ENCODE measurements at places on chromosomes 11 and 22.
A peak's percentile ranks its signal among the peaks of the same experiment; 100 is the strongest.

GRCh38 chr11:113991170-113991569 lies 16.3 kb downstream of the HTR3A start:
- no peaks in the 10 kb centered on the region for H3K4me1 ChIP-seq
- DNase-seq = peak; percentile 47
- H3K27ac ChIP-seq = no peak overlapping the region

DNA sequence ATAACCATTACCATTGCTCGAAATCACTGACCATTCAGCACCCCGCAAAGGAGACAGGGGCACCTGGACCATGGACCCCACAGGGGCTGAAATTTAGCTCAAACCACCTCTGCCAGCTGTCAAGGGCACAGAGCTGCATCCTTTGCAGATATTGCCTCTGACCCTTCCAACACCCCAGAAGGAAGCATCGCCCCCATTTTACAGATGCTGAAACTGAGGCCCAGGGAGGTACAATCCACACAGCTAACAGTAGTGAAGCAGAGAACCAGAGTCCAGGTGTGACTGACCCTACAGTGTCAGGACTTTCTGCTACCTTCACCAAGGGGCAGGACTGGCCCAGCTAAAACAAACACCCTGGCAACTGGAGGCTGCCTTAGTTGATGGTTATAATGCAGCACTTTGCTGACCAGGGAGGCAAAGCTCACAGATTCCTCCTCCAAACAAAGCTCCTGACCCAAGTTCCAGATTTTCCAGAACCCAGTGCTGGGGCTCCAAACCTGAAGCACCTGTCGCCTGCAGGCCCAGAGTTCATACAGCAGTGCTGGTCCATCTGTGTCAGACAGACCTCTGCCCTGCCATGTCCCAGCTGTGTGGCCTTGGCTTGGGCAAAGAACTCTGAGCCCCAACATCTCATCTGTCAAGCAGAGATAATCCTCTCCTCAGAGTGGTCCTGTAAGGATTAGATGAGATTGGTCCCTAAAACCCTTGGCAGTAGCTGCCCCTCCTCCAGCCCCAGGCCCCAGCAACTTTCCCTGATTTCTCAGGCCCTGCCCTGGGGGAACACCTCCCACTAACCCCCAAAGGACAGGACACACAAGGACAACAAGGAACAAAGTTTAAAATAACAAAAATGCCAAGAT lies 15.2 kb upstream of the ARAP1 start:
- H3K27ac ChIP-seq = no peak overlapping the region
- no peaks in the 10 kb centered on the region for H3K27me3 ChIP-seq
- no peak overlapping the region for H3K4me3 ChIP-seq
- DNase-seq = no peak
- no peaks in the 10 kb centered on the region for H3K36me3 ChIP-seq

DNA sequence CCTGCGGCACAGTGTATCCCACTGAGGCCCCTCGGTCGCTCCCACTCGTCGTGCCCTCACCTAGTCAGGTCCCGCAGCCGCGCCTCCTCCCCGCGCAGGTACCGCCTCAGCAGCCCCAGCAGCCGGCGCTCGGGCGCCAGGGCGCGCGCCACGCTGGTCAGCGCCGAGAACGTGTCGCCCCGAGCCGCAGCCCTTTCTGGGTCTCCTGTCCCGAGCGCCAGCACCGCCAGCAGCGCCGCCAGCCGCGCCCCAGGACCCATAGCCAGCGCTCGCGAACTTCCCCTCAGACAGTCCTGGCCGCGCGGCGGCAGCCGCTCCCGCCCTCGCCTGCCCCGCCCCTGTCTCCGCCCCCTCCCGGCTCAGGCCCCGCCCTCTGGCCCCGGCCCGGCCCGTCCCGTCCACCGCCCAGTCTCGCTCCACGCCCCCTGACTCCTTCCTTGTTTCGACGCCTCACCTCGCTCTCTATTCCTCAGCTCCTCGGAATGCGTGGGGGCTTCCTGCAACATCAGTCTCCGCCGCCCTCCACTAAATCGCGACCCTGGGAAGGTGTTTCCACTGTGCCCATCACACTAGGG lies at the start of gene P4HA3:
Gene P4HA3 (minus strand): TSS at position 289 of the 575 bp plus-strand sequence. CDS start 29 bp downstream, at position 260.
- DNase-seq = peak; percentile 51
- peaks cover 6% of the 10 kb centered on the region for H3K4me1 ChIP-seq
- H3K36me3 ChIP-seq = no peaks in the 10 kb centered on the region
- H3K27me3 ChIP-seq = no peaks in the 10 kb centered on the region

GRCh38 chr11:1888811-1889210 lies 2.9 kb downstream of the PRR33 start:
- no peak overlapping the region for H3K4me3 ChIP-seq
- peaks cover 5% of the 10 kb centered on the region for H3K27me3 ChIP-seq
- H3K27ac ChIP-seq = no peak overlapping the region
- no peak for DNase-seq
- no peaks in the 10 kb centered on the region for H3K36me3 ChIP-seq

DNA sequence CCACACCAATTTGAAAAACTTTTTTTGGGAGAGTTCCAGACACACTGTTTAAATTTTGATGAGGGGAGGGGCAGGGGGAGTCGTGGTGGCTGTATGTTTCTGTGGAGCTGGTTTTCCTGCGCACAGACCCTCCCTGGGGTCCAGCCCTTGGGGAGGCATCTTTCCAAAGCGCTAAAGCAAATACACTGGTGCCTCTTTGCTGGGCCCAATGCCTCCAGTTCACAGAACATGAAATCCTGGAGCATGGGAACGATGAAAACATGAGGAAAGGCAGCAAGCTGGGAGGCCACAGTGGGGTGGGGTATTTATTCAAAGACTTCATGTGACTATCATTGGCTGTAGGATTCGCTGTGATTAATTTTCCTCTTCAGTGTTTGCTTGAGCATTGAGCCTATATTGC lies 135.3 kb downstream of the CCDC34 start:
- H3K36me3 ChIP-seq = no peaks in the 10 kb centered on the region
- no peaks in the 10 kb centered on the region for H3K4me1 ChIP-seq
- DNase-seq = no peak
- no peaks in the 10 kb centered on the region for H3K27me3 ChIP-seq

GRCh38 chr22:20945578-20945934 lies 21.5 kb upstream of the AIFM3 start:
- H3K4me1 ChIP-seq = peaks cover 9% of the 10 kb centered on the region
- peaks cover 2% of the 10 kb centered on the region for H3K36me3 ChIP-seq
- no peak overlapping the region for H3K4me3 ChIP-seq
- H3K27ac ChIP-seq = no peak overlapping the region
- no peaks in the 10 kb centered on the region for H3K27me3 ChIP-seq

GRCh38 chr11:88950975-88951374 lies 114.8 kb downstream of the GRM5 start:
- DNase-seq = no peak
- no peaks in the 10 kb centered on the region for H3K4me1 ChIP-seq
- H3K36me3 ChIP-seq = no peaks in the 10 kb centered on the region

GRCh38 chr11:83004746-83005556 lies 66.7 kb downstream of the RAB30 start:
- H3K27ac ChIP-seq = no peak overlapping the region
- H3K27me3 ChIP-seq = no peaks in the 10 kb centered on the region
- DNase-seq = no peak
- H3K36me3 ChIP-seq = no peaks in the 10 kb centered on the region
- H3K4me1 ChIP-seq = peaks cover 10% of the 10 kb centered on the region

DNA sequence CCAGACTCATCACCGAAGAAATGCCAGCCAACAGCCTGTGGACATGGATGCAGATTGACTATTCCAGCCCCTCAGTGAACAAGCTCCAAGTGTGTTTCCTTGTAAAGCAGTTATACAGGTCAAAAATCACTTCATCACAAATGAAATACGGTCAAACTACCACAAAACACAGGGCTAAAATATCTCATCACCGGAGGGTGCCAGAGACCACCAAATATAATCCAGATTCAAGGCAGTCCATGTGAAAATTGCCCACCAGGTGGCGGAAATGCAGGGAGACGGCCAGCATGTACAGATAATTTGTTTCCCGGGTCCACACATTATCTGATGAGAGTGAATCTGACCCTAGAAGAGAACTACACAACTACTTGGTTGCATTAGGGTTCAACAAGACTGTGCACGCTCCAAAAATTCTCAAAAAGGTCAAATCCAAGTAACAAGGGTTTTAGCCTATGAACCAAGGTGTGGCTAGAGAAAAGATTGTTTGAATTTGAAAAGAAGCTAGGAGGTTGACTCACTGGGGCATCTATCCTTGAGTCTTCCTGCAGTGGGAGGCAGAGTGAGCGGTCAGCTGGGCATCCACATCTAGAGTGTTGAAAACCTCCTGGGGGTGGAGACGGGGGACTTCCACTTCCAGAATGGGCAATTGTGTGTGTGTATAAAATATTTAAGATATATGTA lies 71.7 kb downstream of the IGLL5 start:
- peaks cover 5% of the 10 kb centered on the region for H3K27me3 ChIP-seq
- no peak overlapping the region for H3K27ac ChIP-seq
- H3K4me1 ChIP-seq = no peaks in the 10 kb centered on the region
- H3K36me3 ChIP-seq = no peaks in the 10 kb centered on the region

DNA sequence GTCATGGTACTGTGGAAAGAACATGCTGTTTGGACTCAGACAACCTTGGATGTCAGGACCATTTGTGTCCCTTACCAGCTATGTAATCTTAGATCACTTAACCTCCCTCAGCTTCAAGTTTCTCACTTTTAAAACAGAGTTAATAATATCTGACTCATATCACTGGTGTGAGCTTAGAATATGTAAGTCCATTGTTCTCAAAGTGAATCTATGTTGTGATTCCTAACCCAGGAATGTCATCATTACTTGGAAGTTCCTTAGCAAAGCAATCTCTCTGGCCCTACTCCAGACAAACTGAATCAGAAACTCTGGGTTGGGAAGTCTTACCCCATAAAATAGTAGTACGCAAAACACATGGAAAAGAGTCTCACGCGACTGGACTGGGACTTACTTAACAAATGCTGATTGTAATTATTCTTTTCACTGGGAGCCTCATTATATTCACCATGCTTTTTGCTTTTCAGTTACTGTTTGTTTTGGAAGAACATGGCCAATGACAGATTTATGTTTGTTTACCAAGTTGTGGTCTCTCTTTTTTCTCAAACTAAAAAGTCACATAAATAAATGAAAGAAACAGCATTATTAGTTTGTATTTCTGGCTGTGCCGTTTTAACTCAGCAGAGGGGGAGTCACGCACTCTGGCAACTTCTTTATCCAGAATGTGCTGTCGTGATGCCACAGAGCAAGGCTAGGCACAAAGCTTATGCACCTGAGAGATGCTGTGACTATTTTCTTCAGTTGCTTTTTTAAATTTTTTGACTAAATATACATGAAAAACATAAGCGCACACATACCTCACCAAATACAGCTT lies 217.7 kb upstream of the CTSC start:
- H3K27ac ChIP-seq = peak overlapping the region; percentile 79
- H3K4me3 ChIP-seq = no peak overlapping the region
- no peaks in the 10 kb centered on the region for H3K36me3 ChIP-seq
- DNase-seq = peak; percentile 100
- H3K27me3 ChIP-seq = no peaks in the 10 kb centered on the region

GRCh38 chr11:17985517-17985916 lies 27.3 kb downstream of the SERGEF start:
- no peaks in the 10 kb centered on the region for H3K27me3 ChIP-seq
- peaks cover 5% of the 10 kb centered on the region for H3K4me1 ChIP-seq
- peak overlapping the region; percentile 5 for H3K27ac ChIP-seq
- DNase-seq = peak; percentile 69

GRCh38 chr11:13851691-13852090 lies 110.8 kb upstream of the SPON1 start:
- no peaks in the 10 kb centered on the region for H3K4me1 ChIP-seq
- no peaks in the 10 kb centered on the region for H3K36me3 ChIP-seq
- DNase-seq = no peak
- no peak overlapping the region for H3K27ac ChIP-seq
- no peak overlapping the region for H3K4me3 ChIP-seq

DNA sequence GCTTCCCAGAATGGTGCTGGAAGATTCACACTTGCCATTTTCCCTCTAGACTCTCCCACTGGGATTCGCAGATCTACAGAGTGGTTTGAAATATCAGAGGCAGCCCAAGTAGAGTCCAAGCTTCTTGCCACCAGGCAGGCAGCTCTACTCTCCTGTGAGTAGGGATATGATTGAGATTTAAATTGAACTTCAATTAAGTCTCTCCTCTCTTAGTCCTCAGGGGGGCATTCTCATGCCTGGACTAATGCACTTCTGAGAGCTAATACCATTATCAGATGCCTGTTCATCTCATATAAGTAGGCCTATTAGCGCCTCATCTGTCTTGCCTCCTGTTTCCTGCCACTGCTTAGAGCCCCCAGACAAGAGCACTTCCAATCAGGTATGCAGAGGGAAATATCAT lies 25.5 kb upstream of the AMPD3 start:
- H3K4me1 ChIP-seq = no peaks in the 10 kb centered on the region
- H3K27ac ChIP-seq = no peak overlapping the region
- H3K4me3 ChIP-seq = no peak overlapping the region
- DNase-seq = no peak
- no peaks in the 10 kb centered on the region for H3K36me3 ChIP-seq
- no peaks in the 10 kb centered on the region for H3K27me3 ChIP-seq

DNA sequence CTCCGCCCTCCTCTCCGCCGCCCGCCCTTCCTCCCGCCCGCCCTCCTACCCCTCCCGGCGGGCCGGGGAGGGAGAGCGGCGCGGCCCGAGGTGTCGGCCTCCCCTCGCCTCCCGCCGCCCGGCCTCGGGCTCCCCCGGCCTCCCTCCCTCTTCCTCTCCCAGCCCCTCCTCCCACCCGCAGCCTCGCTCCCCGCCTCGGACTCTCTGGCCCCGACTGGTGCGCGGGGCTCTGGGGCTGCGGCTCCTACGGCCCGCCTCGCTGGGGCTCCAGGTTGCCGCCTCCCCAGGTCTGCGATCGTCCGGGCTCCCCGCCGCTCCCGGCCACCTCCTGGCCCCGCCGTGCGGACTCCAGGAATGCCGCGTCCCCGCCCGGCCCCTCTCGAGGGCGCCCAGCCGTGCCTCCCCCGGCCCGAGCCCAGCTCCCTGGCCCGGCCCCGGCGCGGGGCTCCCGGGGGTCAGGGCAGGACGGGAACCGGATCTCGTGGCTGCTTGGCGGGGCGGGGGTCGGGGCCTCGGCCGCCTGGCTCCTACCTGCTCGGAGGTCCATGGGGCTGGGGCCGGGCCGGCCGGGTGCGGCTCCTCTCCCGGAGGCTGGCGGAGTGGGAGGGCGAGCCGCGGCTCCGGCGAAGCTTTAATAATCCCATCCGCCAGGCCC lies at the start of gene CLCF1:
Gene CLCF1 (minus strand): TSS at position 606 of the 655 bp plus-strand sequence. CDS start 59 bp downstream, at position 547.
- H3K27ac ChIP-seq = peak within 1 kb of the TSS; percentile 97
- H3K36me3 ChIP-seq = no peaks in the 10 kb centered on the region
- H3K4me1 ChIP-seq = peaks cover 44% of the 10 kb centered on the region
- DNase-seq = peak; percentile 75
- H3K4me3 ChIP-seq = peak within 1 kb of the TSS; percentile 63

GRCh38 chr11:57762235-57762861 lies 746 bp downstream of the CTNND1 start:
- no peaks in the 10 kb centered on the region for H3K36me3 ChIP-seq
- DNase-seq = no peak
- H3K4me3 ChIP-seq = peak overlapping the region; percentile 99
- peaks cover 4% of the 10 kb centered on the region for H3K4me1 ChIP-seq

All from fibroblast of lung (primary cell).